ENCODE measurements at places on chromosomes 1 and 21.

GRCh38 chr1:3699596-3699995 lies 47.3 kb downstream of the TP73 start:
- DNase-seq: no peak

DNA sequence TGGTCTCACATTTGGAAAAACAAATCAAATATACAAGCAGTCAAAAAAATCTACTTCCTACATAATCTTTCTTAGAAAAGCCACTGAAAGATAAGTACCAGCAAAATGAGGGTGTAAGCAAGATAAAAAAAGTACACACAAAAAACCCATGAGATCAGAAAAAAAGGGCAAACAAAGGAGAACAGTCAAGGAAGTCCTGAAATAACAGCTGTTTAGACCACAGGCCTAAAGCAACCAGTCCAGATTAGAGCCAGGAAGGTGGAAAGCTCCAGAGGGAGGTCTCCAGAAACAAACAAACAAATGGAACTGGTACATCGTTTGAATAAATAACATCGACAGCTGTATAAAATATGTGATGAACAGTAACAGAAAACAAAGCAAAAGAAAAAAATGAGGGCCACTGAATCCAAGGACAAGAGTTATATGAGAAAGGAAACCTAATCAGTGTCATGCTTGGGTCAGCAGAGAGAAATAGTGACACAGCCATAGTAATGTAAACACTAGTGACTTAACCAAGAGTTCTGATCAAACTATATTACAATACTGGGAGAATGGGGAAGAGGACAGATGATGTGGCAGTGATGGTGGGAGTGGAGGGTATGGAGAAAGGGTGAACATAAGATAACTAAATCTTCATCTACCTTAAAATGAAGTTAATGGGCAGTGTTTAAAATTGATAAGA lies 67.5 kb downstream of the NVL start:
- no peak for DNase-seq

DNA sequence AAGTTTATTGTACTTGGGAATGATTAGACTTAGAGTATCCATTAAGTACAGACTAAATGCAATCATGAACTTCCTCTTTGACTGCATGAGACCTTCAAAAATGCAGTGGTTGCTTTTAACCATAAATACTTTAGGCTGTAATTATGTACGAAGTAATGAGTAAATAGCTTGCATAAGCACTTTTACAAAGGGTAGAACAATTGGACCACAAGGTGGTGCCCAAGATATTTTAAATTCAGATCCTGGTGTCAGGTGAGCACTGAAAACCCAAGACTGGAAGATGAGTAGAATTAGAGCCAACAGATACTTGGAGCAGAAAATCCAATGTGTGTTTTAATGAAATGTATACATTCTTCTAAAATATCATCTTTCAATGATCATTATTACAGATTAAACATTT lies 43.4 kb upstream of the RHOU start:
- DNase-seq: peak; percentile 53

- DNase-seq: peak; percentile 58
Measured at GRCh38 chr1:234309598-234310459, 63.4 kb upstream of the COA6 start.

- DNase-seq: no peak
Measured at GRCh38 chr1:171247501-171247900, 793 bp upstream of the FMO1 start.

- DNase-seq: no peak
Measured at GRCh38 chr21:46017695-46018094, 36.1 kb downstream of the COL6A1 start.

Measured in SK-N-DZ (cell line).